ENCODE measurements at places on chromosomes 5 and 9.

GRCh38 chr5:62306896-62307689, 1.1 kb downstream of the KIF2A start:
- peak; percentile 45 for DNase-seq

DNA sequence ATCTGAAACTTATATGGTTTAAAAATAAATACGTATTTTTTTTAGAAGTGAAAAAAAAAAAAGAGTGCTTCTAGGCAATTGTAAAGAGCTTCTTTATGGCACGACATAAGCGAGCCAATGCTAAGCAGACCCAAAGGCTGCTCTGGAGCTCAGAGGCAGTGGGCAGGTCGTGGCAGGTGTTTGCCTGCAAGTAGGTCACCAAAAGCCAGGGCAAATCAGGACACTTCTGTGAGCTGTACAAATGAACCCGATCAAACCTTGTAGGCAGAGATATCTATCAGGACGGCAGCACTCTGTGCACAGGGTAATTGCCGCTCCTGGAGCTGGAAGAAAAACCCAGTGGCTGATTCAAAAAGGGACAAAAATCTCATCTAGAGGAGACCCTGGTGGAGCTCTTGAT, 75.9 kb downstream of the IRX2 start:
- DNase-seq, result no peak

DNA sequence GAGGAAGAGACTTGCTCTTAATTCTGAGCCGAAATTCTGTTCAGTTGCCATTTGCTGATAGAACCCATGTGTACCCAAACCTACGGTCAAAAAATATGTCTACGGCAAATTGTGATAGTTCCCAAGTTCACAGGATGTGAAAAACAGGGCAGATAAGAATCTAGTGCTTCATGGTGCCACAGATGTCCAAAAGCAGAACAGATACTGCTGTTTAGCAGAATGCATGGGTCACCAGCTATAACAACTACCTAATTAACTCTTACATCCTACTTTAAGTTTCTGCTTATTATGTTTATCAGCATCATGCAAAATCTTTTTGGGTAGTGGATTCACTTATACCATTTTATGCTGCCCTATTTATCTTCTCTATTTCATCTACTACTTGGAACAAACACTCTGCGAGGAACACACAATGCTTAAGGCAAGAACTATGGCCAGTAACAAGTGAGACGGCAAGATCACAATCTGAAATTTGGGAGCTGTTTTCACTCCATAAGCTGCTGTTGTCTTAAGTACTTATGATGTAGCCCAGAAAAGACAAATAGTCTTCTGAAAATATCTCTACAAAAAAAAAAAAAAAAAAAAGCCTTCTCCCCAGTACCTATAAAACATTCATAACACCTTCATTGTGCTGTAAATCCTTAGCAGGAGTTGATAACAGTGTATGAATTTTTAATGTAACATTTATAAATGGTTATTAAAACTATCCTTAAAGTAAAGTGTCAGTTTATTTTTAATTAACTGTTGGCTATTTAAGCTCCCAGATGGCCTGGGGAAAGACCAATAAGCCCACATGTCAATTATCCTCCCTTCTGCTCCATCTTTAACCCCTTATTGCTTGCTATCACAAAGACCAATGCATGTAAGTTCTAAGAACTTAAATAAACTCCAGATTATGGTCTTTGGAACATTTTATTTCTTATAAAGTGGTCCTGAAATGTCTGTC, 232.3 kb downstream of the TLR4 start:
- DNase-seq, result no peak

- peak; percentile 67 for DNase-seq
Observed at GRCh38 chr9:78989031-78989658, 582.6 kb upstream of the TLE4 start.

- DNase-seq, result peak; percentile 76
Observed at GRCh38 chr5:167819406-167819805, 472.0 kb upstream of the WWC1 start.

- peak; percentile 40 for DNase-seq
Observed at GRCh38 chr9:93183663-93184431, at the start of gene WNK2. WNK2 (plus strand) TSS chr9:93184139; CDS start chr9:93184930, 791 bp downstream.

- DNase-seq, result no peak
Observed at GRCh38 chr5:60740322-60740721, 40.4 kb upstream of the DEPDC1B start.

- peak; percentile 45 for DNase-seq
Observed at GRCh38 chr5:76472335-76473008, 69.4 kb downstream of the IQGAP2 start.

DNA sequence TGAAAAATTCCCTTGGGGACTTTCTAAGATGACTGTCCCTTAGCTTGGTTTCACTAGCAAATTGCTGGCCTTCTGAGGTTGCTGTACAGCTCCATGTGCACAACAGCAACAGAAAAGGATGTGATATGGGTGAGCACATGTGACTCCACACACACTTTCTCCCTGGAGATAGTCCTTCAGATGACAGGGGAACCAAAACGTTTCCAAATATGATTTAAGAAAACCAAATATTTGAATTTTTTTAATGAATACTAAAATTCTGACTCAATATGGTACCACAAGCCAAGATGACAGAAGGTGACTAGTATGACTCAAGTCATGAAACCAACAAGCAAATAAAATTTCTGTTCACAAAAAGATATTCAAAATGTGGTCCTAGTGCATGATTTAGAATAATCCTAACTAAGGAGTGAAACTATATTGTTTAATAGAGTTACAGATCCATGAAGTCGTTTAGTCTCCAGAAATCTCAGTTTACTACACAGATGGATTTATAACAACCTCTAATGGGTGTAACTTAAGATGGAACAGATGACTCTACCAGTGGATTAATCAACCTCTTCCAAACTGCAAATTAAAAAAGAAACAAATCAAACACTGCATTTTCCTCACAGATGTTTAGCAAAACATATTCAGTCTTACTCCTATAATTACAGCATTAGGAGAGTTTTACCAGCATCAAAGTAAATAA, 144.8 kb upstream of the PIK3R1 start:
- DNase-seq, result no peak

DNA sequence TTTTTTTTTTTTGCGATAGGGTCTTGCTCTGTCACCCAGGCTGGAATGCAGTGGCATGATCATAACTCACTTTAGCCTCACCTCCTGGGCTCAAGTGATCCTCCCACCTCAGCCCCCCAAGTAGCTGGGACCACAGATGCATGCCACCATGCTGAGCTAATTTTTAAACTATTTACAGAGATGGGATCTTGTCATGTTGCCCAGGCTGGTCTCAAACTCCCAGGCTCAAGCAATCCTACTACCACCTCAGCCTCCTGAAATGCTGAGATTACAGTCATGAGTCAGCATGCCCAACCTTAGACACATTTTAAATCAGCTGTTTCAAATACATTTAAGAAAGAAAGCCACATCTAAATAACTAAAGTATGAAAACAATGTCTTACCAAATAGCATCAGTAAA, 439.0 kb downstream of the EBF1 start:
- no peak for DNase-seq

GRCh38 chr5:173880306-173880985, 7.7 kb upstream of the CPEB4 start:
- peak; percentile 80 for DNase-seq

- no peak for DNase-seq
Observed at GRCh38 chr9:99964336-99964735, 57.9 kb downstream of the STX17 start.

- DNase-seq, result peak; percentile 10
Observed at GRCh38 chr5:21774281-21774680, 1078.9 kb downstream of the CDH12 start.

DNA sequence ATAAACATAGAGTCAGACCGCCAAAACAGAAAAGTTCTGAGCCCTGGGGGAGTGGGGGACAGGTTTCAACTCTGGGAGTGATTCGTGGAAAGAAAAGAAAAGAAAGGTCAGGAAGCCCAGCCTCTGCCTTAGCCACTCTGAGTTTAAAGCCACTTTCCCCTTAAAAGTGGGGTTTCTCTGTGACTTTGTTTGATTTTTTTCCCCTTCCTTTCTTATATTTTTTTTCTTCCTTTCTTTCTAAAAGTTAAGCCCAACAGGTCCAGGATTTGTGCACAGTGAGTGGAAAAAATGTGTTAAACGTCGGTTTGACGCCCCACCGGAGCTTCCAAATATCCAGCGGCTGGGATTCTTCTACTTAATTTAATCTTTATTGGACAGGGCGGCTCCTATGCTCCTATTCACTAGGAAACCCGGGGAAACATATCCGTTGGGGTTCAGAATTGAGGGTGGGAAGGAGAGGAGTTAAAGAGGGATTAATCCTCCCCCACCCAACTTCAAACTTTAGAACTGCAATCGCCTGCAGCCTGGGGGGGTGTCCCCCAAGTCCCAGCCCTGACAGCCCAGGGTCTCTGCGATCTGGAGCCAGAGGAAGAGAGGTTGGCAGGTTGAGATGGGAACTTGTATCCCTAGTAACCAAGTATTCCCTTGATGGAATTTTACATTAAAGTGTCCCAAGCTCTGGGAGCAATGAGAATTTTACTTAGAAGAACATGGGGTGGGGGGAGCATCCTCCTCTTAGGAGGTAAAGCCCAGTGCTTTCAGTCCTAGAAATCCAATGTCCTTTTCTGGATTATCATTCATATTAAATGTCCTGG, 6.3 kb downstream of the NR2F1-AS1 start:
- DNase-seq, result no peak

- peak; percentile 73 for DNase-seq
Observed at GRCh38 chr9:36154331-36154952, 14.7 kb upstream of the CCIN start.

DNA sequence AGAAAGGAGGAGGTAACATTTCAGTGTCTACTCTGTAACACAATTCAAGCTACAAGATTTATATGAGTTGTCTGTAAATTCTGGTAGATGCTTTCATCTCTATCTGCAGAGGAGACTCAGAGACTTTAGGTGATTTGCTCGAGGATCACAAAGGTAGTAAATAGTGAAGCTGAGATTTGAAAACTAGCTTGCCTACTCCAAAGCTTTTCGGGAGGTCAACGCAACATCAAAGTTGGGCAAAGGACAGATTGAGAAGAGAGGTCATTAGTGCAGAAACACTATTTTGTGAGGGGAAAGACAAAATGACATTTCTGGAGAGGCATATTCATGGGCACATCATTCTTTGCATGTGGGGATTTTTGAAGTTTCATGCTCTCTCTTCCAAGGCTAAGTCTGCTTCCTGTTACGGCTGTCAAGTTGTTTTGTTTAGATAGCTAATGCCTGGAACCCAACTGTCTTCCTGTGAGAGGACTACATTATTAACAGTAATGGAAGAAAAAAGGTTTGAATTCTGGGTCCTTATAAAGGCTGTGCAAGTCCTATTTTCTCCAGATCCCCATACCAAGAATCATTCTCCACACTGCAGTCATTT, 413.5 kb upstream of the ZNF462 start:
- DNase-seq, result no peak

DNA sequence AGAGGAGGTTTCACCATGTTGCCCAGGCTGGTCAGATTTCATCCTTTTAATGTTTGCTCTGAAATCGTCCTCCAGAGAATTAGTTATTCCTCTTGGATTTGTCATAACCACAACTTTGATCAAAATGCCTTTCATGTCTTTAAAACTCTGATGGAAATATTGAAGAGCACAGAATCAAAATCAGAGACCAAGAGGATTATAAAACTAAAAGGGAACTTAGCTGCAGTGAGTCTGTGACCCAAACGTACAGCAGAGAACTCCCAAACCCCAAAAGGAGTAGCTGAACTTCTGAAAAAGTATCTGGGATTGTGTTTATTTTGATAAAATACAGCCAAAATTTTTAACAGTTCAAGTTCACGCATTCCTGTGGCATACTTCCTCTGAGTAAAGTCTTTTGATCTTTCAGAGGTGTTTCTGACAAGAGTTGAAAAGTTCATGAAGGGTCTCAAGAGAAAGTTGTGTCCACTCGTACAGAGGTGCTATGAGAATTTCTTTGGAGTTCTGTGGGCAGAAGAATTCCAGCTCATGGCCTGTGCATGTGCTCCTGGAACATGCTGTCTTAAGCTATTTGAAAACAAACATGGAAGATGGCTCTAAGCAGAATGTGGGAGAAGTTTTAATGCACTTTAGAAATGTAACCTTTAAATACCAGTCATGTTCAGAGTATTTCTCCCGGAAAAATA, 124.0 kb downstream of the ESM1 start:
- DNase-seq, result peak; percentile 77

- DNase-seq, result peak; percentile 17
Observed at GRCh38 chr5:156920042-156920860, 42.8 kb downstream of the TIMD4 start.

DNA sequence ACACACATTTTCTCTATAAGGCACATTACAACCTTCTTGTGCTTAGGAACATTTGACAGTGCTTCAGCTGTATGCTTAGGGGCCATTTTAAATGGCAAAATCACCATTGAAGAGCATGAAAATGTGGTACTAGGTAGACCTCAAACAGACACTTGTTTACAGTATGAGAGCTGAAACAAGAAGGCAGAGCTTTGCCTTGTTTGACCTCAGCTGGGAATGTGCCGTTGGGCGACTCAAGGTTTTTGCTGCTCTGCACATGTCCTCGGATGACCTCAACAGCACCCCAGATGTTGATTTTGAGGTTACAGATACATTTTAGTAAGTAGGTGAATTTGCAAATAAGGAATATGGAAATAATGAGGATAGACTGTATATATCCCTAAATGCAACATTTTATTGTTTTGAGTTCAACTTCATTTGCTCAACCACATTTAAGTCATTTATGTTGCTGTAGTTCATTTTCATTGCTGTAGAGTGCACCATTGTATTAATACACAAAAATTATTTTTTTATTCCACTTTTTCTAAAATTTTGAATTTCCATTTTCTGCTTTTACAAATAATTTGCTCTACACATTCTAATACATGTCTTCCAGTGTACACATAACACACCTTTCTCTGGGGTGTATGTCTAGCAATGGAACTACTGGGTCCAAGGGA, 206.8 kb downstream of the NR3C1 start:
- peak; percentile 56 for DNase-seq

- DNase-seq, result no peak
Observed at GRCh38 chr9:68533678-68534077, 7.0 kb downstream of the TMEM252 start.

DNA sequence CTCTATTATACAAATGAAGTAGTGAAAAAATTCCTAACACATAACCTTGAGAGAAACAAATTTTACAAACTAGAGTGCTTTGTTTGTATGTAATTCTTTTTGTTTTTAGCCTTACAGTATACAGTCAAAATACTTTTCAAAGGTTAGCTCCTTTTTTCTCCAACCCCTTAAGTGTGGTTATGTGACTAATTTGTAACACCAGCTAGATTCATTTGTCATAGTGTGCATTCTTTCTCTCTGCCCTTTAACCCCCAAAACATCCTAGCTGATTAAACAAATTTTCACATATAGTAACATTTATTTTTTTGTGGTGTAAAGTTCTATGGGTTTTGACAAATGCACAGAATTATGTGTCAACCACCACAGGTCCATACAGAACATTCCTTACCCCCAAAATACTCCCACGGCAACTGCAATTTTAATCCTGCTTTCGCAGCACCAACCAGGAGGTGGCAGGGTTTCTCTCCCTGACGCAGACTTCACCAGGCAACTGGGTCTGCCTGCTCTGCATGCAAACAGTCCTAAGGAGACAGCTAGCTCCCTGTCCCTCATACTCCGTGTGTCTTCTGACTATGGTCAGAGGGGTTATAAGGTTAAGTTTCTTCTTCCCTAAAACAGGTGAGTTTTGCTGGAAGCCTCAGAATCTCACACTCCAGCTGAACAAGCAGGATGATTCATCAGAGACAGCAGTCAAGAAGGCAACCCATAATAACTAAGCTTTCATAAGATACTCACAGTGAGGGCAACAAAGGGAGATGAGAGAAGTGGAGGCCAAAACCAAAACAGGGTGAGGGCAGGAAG, 44.5 kb upstream of the NR5A1 start:
- peak; percentile 80 for DNase-seq

- DNase-seq, result no peak
Observed at GRCh38 chr9:92290785-92291429, 2.6 kb downstream of the IARS1 start.
